Iris pigment epithelial cell (primary cell): ENCODE measurements at places on chromosomes 2 and 18.

DNA sequence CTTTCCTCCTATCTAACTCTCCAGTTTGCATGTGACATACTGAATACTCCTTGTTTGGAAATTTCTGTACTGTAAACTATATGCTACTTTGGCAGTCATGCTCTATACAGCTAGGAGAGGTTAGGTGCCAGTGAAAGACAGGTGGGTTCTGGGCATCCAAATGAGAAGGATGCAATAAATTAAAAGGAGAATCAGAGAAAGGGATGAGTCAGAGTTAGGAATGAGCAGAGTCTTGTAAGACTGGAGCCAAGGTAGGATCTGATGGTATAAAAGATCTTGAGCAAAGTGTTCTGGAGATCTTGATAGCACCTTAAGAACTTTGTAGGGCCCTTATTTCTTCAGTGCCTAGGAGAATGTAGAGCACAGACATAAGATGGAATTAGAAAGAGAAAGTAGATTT is 58.7 kb upstream of the STAM2 start:
- peak; percentile 5 for DNase-seq

DNA sequence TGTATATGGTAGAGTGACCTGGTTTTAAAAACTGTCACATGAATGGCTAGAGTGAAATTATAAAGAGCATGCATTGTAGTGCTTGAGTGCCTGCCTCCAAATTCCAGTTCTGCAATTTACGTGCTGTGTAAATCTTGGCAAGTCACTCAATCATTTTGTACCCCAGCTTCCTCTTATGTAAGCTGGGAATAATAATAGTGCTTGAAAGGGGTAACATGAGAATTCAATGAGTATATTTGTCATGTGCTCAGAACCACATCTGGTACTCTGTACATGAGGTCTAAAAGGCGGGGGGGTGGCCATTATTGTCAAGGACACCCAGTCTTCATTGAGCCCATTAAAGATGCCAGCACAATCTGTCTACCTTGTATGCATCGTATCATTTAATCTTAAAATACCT is 214.8 kb downstream of the MC4R start:
- DNase-seq, result no peak

DNA sequence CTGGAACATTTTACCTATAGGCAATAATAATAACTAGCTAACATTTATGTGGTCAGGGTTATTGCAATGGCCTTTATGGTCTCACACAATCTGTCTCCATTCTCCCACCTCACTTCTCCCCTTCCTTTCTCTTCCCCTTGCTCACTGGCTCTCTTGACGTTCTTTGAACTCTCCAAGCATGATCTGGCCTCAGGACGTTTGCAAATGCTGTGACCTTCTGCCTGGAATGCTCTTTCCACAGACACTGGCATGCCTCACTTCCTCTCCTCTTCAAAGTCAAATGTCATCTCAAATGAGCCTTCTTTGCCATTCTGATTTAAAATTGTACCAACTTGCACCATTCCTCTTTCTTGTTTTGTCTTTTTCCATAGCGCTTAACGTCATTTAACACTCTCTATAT is 25.3 kb upstream of the GCG start:
- no peak for DNase-seq

- DNase-seq, result no peak
These were observed 251.1 kb downstream of the CYP26B1 start for GRCh38 chr2:71896385-71897136.

- no peak for DNase-seq
These were observed 39.0 kb downstream of the FAM171B start for GRCh38 chr2:186732843-186733242.

DNA sequence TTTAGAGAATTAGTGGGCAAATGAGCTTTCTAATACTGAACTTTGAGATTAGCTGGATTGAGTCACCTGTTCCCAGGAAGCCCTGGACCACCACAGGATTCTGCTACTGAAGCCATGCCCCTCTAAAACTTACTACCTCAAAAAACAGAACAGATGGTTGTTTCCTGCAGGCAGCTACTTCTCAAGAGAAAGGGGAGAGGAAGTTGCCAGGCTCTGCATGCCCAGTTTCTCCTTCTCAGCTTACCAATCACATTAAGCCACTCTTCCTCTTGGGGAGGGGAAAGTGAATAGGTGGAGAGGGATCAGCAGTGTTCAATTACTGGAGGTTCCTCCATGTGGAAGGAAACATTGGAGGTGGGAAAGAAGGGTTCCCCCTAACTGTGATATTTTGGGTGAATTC is 24.9 kb upstream of the C1GALT1C1L start:
- no peak for DNase-seq

DNA sequence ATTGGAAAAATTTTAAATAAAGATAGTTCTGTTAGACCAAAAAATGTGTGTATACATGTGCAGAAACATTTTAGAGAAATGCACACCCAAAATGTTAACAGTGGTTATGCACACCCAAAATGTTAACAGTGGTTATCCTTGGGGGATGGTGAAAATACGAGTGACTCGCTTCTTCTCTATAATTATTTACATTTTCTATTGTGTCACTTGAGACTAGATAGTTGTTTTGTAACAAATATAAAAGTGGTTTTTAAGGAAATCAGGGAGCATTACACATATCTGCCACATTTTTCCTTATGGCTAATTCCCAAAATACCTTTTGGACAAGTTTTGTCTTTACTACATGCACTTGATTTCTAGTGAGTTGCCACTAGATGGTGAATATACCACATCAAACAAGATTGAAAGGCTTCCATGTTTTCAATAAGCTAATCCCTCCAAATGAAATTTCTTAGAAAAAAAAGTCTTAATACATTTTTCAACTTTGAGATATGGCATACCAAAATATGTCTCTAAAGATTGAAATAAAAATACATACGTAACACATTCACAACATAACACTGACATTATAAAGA is 9.0 kb upstream of the HIBCH start:
- DNase-seq, result peak; percentile 15

DNA sequence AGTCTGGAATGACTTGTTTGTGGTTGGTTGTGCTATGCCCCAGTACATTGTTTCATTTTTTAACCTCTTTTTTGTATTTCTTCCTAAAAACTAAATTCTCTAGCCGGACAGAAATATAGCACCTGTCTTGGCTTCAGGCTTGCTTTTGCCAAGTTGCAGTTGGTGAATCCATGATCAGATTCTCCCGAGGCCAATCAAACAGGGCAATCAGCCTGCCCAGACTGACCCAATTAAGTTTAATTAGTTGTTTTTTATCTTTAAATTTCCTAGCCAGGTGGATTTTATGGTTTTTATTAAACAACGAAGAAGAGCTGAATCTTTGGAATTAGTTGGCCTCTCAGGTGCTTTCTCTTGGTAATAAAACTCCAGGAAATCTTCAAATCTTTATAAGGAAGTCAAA is 162.1 kb downstream of the CPS1 start:
- no peak for DNase-seq

DNA sequence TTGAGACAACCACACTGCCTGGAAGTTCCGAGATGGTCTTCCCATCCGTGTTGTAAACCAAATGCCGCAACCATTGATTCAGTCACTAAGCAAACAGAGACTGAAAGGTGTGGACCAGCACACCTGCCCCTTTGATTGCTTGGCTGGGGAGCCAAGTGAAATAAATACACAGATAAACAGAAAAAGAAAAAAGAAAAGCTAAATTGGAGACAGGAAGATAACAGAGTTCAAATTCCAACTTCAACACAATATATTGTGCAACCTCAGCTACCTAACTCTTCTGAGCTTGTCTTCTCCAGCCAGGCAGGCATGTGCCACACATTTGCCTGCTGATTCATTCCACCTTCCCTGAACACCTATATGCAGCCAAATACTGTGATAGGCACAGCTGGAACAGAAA is 110.9 kb downstream of the PID1 start:
- no peak for DNase-seq

DNA sequence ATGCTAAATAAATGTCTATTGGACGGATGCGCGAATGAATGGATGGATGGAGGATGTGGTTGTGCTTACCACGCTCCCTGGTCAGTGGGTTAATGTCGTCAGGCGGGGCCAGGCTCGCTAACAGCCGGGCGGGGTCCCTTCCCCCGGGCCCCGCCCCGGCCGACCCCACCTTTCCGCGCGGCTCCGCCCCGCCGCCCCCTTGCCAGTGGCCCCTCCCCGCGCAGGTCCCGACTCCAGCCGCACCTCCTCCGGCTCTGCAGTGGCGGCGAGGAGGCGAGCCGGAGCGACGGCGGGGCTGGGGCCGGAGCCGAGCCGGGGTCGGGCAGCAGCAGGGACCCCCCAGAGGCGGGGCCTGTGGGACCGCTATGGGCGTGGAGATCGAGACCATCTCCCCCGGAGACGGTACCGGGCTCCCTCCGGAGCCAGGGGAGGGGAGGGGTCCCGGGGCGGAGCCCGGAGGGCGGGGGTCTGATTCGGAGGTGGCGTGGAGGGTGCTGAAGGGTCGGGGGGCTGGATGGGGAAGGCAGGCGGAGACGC is at the start of gene FKBP1B:
Gene FKBP1B (plus strand): TSS at position 257 of the 537 bp plus-strand sequence. CDS start 109 bp downstream, at position 366.
- DNase-seq, result peak; percentile 54

- DNase-seq, result no peak
These were observed 9.5 kb downstream of the CEBPZOS start for GRCh38 chr2:37205689-37206341.

- no peak for DNase-seq
These were observed 48.0 kb downstream of the SFXN5 start for GRCh38 chr2:73023497-73023896.

- no peak for DNase-seq
These were observed 30.4 kb downstream of the HDAC4 start for GRCh38 chr2:239370403-239370802.

DNA sequence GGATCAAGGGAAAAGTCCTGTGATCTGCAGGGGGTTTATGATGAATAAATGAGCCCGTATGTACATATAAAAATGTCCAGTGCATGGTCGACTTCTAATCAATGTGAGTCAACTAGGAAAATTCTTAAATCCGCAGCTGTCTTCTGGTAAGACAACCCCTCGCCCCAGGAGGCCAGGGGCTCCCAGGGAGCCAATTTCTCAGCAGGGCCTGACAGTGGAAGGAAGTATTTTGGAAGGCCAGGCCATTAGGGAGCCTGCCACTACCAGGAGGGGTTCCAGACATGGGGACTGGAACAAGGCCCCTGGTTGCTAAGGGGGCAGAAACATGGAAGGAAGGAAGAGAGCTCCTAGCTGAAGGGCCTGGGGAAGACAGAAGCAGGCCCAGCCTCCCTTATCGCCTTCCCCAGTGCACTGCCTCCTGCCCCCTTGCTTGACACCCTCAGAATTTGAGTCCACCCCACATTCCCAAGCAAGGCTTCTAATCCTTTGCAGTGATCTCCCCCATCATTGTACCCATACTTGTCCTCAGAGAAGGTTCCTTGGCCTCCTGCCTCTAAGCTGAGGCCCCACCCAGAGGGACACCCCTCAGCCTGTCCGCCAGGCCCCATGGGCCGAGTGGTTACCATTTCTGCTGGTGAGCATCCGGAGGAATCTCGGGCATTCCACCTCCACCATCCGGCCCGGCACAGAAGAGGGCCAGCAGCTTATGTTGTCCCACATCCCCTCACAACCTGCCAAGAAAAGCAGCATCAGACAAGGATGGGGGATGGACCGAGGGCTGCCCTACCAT is 45.9 kb downstream of the SCTR start:
- DNase-seq, result no peak

- DNase-seq, result peak; percentile 69
These were observed 26.5 kb downstream of the MDH1 start for GRCh38 chr2:63614983-63615945.

DNA sequence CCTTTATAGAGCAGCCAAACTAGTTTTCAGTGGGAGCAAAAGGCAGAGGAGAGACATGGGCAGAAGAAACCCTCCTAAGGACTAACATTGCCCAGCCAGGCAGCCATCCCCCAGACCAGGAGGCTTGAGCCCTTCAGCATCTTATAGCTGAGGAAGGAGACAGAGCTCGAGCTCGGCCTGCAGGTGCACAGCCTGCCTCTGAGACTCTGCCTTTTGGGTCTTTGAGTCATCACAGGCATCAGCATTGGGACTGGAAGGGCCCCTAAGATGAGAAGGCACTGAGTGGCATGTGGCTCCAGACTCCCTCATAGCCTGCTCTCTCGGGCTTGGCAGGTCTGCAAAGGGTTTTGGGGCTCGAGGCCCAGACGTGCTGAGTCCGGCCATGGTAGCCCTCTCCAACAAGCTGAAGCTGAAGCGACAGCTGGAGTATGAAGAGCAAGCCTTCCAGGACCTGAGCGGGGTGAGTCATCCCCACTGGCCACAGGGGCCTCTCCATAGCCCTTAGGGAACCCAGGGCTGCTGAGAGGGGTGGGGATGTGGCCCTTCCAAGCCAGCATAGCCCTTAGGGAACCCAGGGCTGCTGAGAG is 84.1 kb downstream of the EPAS1 start:
- DNase-seq, result peak; percentile 50

GRCh38 chr18:64807560-64807959 is 658.7 kb upstream of the LINC00305 start:
- no peak for DNase-seq

- DNase-seq, result no peak
These were observed 130.0 kb downstream of the TAF4B start for GRCh38 chr18:26356045-26356785.

DNA sequence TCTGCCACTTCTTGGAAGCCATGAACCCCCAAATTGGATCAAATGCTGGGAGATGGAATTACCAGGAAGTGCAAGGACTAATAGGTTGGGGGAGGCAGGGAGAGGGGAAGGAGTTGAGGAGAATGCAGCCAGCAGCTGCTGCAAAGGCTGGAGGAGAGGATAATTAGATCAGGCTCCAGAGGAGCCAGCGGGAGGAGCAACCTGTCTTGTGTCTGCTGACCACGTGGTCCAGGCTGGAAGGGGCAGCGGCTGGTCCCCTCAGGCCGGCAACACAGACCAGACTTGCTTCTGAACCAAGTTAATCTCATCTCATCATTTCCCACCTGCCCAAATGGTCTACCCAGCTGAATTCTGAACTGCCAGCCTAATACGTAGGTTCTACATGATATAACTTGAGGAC is 68.3 kb downstream of the MRO start:
- DNase-seq, result no peak

- no peak for DNase-seq
These were observed 147.0 kb upstream of the LINC00305 start for GRCh38 chr18:64295839-64296238.
